ENCODE measurements at places on chromosomes 13 and 19.

DNA sequence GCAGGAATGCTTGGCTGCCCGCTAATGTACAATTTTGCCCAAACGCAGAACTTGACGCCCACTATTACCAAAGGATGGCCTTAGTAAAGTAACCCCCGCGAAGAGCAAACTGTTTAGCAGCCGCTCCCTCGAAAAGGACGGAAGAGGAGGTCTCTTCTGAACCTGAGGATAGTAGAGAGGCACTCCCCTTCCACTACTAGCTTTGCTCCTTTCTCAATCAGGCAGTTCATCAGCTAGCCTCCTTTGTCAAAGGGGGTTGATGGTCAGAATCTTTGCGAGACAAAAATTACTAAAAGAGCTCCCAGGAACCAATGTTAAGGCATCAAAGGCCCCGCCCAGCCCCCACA, 534 bp downstream of the CAB39L start:
- DNase-seq: no peak

DNA sequence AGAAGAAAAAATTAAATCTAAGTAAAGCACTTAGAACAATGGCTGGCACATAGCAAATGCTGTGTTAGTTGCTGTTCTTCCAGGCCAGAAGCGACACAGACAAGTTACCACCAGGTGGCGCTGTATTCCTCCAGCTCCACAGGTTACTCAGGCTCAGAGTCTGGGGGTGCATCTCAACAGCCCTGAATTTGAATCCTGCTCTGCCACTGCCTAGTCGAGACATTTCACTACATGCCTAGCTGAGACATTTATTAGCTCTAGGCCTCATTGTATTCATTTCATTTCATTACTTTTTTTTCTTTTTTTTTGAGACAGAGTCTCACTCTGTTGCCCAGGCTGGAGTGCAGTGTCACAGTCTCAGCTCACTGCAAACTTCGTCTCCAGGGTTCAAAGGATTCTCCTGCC, 16.4 kb upstream of the CYP2B6 start:
- peak; percentile 82 for DNase-seq

DNA sequence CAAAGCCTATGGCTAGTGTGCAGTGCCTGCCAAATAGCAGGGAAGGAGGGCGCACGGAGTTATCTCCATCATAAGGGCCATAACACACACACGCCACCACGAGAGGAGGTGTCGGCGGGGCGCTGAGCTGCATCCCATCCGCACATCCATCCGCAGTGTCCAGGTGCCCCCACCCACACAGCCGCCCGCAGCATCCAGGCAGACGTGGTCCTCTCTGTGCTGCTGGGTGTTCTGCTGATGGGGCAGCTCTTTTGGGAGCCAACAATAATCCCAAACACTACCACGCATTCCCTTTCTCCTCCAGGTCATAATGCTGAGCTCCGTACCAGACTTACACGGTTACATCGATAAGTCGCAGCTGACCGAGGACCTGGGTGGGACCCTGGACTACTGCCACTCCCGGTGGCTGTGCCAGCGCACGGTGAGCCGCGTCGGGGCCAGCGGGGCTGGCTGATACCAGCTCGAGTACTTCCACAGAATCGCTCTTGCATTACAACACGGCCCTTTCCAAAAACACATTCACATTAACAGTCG, 41.5 kb upstream of the F7 start:
- DNase-seq: no peak

GRCh38 chr13:40787062-40787461, 2.3 kb upstream of the SLC25A15 start:
- DNase-seq: no peak

- DNase-seq: no peak
These were observed 123.1 kb downstream of the ITGBL1 start for GRCh38 chr13:101575581-101575980.

DNA sequence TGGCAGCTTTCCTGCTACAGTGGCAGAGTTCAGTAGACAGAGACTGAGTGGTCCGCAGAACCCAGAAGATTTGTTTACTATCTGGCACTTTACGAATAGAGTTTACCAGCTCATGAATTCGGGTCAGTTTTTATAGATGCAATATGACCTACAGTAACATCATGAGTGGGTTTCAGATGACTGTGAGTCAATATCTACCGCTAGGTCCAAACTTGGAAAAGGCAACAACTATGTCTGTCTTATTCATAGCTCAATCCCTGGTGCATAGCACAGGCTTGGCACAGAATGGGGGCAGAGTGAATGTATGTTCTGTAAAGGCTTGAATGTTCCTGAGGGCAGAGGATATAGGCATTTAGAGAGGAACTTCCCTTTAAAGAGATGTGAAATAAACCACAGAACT, 65.2 kb downstream of the RAP2A start:
- peak; percentile 31 for DNase-seq

GRCh38 chr19:17348700-17349099, 11.3 kb downstream of the GTPBP3 start:
- DNase-seq: peak; percentile 92

DNA sequence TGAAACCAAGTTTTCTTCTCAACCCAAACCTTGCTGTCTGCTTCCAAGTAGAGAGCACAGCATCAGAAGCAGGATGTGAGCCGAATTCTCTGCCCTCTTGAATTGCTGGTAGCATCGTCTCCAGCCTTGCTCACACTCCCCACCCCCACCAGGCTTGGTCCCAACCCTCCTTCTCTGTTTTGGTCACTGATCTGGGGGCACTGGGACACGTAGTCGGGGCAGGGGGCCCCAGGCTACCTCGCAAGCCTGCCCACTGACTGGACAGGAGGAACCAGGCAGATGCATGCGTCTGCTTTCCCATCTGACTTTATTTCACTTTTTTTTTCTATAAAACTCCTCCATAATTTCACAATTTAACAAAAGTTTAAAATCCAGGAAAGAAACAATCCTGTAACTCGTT, 69.7 kb downstream of the MLLT1 start:
- DNase-seq: no peak

DNA sequence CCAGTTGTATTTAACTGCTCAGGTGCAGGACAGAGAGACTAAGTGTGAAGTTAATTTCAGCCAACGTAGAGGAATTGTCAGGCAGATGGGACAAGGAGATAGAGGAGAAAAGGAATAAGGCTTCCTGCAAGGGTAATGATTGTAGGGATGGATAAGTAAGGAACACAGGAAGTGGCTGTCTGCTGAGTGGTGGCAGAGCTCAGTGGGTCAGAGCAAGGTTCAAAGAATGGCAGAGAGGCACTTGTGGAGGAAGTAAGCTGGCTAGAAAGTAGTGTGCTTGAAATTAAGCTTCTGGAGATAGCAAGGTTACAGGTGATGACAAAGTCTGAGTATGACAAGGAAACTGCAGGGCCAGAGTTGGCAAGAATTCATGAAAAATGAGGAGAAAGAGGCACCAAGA, 47.9 kb downstream of the USPL1 start:
- no peak for DNase-seq

DNA sequence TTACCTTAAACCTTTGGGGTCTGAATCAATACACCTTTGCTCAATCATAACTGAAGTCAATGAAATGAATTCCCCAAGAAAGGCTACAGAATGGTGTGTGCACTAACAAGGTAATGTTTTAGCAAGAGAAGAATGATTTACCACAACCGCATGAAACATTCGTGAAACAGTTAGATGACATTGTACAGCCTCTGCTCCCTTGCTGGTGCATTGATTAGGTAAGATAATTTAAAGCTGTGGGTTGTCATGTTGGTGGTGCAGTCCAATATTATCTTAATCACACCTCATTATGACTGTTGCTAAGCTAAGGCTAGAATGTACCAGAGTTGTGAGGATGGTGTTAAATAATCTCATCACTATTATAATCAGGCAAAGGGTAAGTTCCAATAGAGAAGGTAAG, 1673.2 kb upstream of the PRR20A start:
- DNase-seq: no peak

GRCh38 chr19:56972291-56972841, 131.8 kb upstream of the PEG3 start:
- no peak for DNase-seq

GRCh38 chr13:39197647-39198007, 159.4 kb downstream of the NHLRC3 start:
- DNase-seq: no peak

DNA sequence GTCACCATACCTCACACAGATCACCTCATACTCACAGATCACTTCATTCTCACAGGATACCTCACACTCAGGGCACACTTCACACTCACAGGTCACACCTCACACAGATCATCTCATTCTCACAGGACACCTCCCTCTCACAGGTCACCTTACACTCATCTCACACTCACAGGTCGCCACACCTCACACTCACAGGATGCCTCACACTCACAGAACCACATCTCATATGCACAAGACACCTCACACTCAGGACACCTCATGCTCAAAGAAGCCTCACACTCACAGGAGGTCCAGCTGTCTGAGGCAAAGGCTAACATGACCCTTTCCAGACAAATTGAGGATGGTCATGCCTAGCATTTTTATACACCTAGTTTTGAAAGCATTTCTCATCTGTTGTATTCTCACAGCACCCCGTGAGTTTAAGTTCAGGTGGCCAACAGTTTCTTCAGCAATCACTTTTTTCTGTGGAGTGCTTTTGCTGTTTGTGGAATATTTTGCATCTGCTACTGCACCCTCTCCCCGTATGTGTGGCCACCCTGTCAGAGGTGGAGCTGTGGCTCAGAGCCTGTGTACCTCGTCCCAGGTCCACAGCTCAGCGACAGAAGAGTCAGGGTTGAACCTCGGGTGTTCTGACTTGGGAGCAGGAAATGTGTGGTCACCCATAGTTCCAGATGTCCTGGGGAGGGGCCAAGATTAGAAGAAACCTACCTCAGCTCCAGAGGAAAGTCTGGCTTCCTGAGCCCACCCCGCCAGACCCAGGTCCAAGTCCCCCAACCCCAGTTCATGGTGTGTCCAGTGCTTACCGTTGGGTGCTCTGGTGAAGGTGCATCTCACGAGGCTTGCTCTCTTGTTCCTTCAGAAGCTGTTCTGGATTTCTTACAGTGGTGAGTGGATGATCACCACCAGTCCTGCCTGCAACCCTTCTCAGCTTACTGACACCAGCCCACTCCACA, 7.6 kb downstream of the F7 start:
- DNase-seq: peak; percentile 58

GRCh38 chr13:113390874-113391497, 27.1 kb upstream of the GRTP1 start:
- DNase-seq: no peak

GRCh38 chr19:53988981-53989380, 2.5 kb upstream of the CACNG6 start:
- DNase-seq: no peak

GRCh38 chr19:42280815-42281145, 11.7 kb downstream of the CIC start:
- peak; percentile 99 for DNase-seq

DNA sequence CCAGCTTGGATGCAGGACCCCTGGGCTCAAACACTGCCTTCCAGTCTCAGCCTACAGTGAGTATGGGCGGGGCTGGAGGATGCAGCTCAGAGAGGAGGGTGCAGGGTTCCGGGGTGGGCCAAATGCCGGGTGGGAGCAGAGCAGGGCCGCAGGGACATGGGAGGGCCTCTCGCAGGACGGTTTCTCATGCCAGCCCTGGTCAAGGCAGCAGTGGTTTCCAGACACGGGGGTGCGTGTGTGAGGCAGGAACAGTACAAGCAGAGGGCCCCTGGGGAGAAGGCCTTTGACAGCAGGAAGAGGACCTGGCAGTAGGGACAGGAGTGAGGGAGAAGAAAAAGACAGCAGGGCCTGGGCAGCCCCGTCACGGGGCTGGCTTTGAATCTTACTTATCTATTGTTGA, 34.1 kb downstream of the CRTC1 start:
- no peak for DNase-seq
